Activated CD8-positive, alpha-beta T cell treated with anti-CD3 and anti-CD28 coated beads for 36 hours (primary cell): ENCODE measurements at places on chromosomes 3 and 15.

- H3K27ac ChIP-seq = no peak overlapping the region
- H3K27me3 ChIP-seq = peaks cover 23% of the 10 kb centered on the region
- H3K4me1 ChIP-seq = no peaks in the 10 kb centered on the region
- H3K36me3 ChIP-seq = no peaks in the 10 kb centered on the region
Observed at GRCh38 chr3:107892955-107893624, 197.7 kb downstream of the CD47 start.

GRCh38 chr3:7749931-7750695 lies 751.5 kb upstream of the LMCD1 start:
- H3K27me3 ChIP-seq = no peaks in the 10 kb centered on the region
- H3K4me1 ChIP-seq = peaks cover 2% of the 10 kb centered on the region
- no peak overlapping the region for H3K27ac ChIP-seq
- no peak for DNase-seq

DNA sequence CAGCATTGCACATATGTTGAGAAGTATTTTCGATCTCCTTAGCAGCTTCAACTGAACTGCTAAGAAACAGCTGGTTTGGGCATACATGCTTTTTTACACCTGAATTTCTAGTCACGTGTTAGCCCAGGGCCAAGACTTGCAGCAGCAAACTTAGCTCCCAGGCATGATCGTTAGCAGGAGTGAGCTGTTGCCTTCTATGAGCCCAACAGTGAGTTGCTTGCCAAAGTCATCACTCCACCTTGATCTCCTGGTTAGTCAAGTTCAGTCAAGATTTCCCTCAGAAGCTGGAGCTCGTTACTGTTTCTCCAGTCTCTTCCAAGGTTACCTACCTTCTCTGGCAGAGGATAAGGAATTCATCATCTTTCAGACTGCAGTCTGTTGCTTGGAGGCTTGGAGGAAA lies 100.4 kb upstream of the SEMA6D start:
- H3K4me3 ChIP-seq = no peak overlapping the region
- no peaks in the 10 kb centered on the region for H3K36me3 ChIP-seq
- no peak for DNase-seq
- no peak overlapping the region for H3K27ac ChIP-seq

- no peaks in the 10 kb centered on the region for H3K36me3 ChIP-seq
- no peak for DNase-seq
Observed at GRCh38 chr3:97417-98258, 98.9 kb upstream of the CHL1 start.

DNA sequence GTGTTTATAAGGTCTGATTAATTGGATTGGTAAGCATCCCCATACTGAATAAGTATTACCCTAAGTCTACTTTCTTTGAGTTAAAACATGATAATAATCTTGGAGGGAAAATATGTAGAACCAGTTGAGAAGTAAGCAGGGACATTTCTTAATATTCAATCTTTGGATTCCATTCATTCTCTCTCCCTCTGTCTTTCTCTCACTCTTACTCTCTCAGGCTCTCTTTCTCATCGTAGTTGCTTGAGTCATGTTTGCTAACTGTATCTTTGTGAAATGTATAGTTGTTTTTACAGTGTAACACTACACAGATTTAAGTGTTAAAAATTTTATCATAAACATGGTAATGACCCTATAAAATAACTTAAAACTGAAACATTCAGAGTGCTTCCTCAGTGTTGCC lies 163.8 kb downstream of the RSRC1 start:
- peaks cover 38% of the 10 kb centered on the region for H3K36me3 ChIP-seq
- no peak for DNase-seq
- no peak overlapping the region for H3K4me3 ChIP-seq
- H3K4me1 ChIP-seq = no peaks in the 10 kb centered on the region
- H3K27ac ChIP-seq = no peak overlapping the region

DNA sequence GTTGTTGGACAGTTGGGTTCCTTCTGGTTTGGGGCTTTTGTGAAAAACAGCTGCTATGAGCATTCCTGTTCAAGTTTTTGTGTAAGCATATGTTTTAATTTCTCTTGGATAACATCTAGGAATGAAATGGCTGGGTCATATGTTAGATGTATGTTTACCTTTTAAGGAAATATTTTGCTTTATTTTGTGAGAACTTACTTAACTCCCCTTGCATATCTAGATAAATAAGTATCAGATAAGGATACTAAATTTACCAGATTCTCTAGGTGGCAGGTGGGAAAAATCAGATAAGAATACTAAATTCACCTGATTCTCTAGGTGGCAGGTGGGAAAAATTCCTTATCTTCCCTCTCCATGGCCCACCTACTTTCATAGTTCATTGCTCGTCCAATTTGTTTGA lies 1.1 kb upstream of the PLS1 start:
- H3K4me1 ChIP-seq = peaks cover 14% of the 10 kb centered on the region
- no peaks in the 10 kb centered on the region for H3K27me3 ChIP-seq
- no peaks in the 10 kb centered on the region for H3K36me3 ChIP-seq
- no peak for DNase-seq

- H3K36me3 ChIP-seq = no peaks in the 10 kb centered on the region
- no peaks in the 10 kb centered on the region for H3K27me3 ChIP-seq
- H3K4me1 ChIP-seq = peaks cover 22% of the 10 kb centered on the region
- DNase-seq = no peak
- H3K4me3 ChIP-seq = no peak overlapping the region
- H3K27ac ChIP-seq = no peak overlapping the region
Observed at GRCh38 chr3:192817506-192817905, 90.2 kb upstream of the FGF12 start.

- H3K27ac ChIP-seq = no peak overlapping the region
- H3K27me3 ChIP-seq = no peaks in the 10 kb centered on the region
- no peaks in the 10 kb centered on the region for H3K4me1 ChIP-seq
- H3K36me3 ChIP-seq = no peaks in the 10 kb centered on the region
- no peak overlapping the region for H3K4me3 ChIP-seq
- no peak for DNase-seq
Observed at GRCh38 chr3:176032043-176032442, 1165.2 kb downstream of the TBL1XR1 start.

DNA sequence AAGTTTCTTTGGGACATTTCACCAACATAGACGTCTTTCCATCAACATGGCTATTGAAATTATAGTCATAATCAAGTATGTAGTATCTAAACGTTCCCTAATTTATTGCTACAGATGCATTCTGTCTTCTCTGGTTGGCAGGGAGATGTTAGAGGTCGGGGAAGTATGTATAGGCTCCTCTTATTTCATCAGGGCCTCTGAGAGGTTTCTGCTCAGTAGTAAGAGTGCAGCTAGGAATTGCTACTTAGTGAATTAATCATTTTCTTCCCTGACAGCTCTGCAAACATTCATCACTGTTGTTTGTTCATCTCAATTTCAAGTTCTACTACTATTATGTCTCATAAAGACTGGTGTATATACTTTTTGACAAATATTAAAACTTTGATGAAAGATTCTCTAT lies 309.7 kb upstream of the NR2F2 start:
- no peaks in the 10 kb centered on the region for H3K4me1 ChIP-seq
- no peak overlapping the region for H3K27ac ChIP-seq
- no peak overlapping the region for H3K4me3 ChIP-seq
- no peaks in the 10 kb centered on the region for H3K36me3 ChIP-seq

GRCh38 chr3:54515441-54516213 lies 393.3 kb downstream of the CACNA2D3 start:
- no peaks in the 10 kb centered on the region for H3K4me1 ChIP-seq
- DNase-seq = no peak
- H3K4me3 ChIP-seq = no peak overlapping the region
- H3K27me3 ChIP-seq = no peaks in the 10 kb centered on the region
- no peak overlapping the region for H3K27ac ChIP-seq

- no peaks in the 10 kb centered on the region for H3K4me1 ChIP-seq
- no peaks in the 10 kb centered on the region for H3K36me3 ChIP-seq
- no peak overlapping the region for H3K4me3 ChIP-seq
- H3K27ac ChIP-seq = no peak overlapping the region
- H3K27me3 ChIP-seq = no peaks in the 10 kb centered on the region
Observed at GRCh38 chr3:123298903-123299302, 97.2 kb downstream of the SEC22A start.

GRCh38 chr15:48433226-48433886 lies 102.1 kb downstream of the DUT start:
- DNase-seq = peak; percentile 32
- no peaks in the 10 kb centered on the region for H3K27me3 ChIP-seq
- H3K27ac ChIP-seq = no peak overlapping the region
- H3K36me3 ChIP-seq = no peaks in the 10 kb centered on the region

DNA sequence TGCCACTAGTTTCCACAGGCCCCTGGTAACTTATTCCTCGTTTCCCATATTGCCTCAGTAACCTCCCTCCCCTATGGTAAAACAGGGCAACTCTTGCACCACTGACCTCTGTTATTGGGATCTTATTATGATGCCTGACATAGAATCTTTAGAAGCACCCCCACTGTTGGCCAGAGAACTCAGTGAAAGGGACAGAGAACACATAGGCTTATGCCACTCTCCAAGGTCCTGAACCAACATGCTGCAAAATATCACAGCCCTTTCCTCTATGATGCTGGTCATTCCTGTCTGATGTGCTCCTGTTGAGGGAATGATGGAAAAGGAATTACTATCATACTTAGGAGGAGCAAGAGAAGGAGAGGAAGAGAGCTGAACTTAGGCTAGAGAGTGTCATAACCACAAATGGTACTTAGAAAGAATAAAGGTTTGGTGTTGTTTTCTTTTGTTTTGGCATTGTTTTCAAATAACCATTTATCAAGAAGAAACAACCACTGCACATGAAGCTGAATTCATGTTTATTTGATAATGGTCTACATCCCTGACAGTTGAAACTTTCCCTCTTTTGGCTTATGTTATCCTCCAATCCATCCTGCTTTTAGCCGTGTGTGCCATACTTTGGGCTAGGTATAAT lies 330.2 kb downstream of the EPHB1 start:
- H3K36me3 ChIP-seq = no peaks in the 10 kb centered on the region
- H3K4me1 ChIP-seq = no peaks in the 10 kb centered on the region
- no peak overlapping the region for H3K4me3 ChIP-seq

GRCh38 chr3:126119008-126119675 lies 35.2 kb upstream of the SLC41A3 start:
- H3K27ac ChIP-seq = no peak overlapping the region
- H3K4me3 ChIP-seq = no peak overlapping the region
- no peaks in the 10 kb centered on the region for H3K36me3 ChIP-seq
- DNase-seq = no peak

GRCh38 chr15:74790080-74790916 lies 8.4 kb downstream of the CSK start:
- peak; percentile 68 for DNase-seq
- H3K27ac ChIP-seq = peak overlapping the region; percentile 98
- peaks cover 78% of the 10 kb centered on the region for H3K4me1 ChIP-seq
- H3K27me3 ChIP-seq = no peaks in the 10 kb centered on the region
- peak overlapping the region; percentile 98 for H3K4me3 ChIP-seq
- H3K36me3 ChIP-seq = peaks cover 60% of the 10 kb centered on the region

DNA sequence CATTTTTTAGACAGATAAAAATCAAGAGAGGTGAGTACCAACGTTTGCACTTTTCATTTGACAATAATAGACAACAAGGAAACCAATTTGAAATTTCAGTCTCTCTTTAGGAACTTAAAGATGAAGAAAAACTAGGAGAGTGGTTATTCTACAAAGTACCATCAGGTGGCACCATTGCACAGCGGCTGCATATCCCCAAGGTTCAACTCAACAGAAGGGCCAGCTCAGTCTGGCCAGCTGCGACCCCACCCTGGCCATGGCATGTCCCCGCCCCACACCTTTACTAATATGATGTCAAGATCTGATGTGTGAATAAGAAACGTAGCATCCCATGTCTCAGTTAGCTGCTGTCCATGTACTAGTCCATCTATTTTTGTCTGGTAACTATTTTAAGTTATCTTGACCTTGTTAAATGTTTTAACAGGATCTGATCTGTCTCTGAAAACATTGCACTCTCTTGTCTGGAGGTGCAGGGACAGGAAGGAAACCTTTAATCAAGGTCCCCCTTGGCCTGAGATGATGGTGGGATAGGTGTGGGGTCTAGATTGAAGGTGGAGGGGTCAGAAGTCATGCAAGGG lies 35.5 kb upstream of the CGNL1 start:
- no peak overlapping the region for H3K27ac ChIP-seq
- no peak overlapping the region for H3K4me3 ChIP-seq
- H3K4me1 ChIP-seq = no peaks in the 10 kb centered on the region
- DNase-seq = peak; percentile 47
- peaks cover 5% of the 10 kb centered on the region for H3K27me3 ChIP-seq
- H3K36me3 ChIP-seq = no peaks in the 10 kb centered on the region
